Astrocyte of the hippocampus (primary cell): ENCODE measurements at places on chromosomes 11 and 22.

GRCh38 chr22:20206709-20207215 lies 55.9 kb upstream of the CCDC188 start:
- no peak for DNase-seq

GRCh38 chr11:5007561-5007960 lies 12.9 kb downstream of the OR51L1 start:
- no peak for DNase-seq

- DNase-seq = no peak
Observed at GRCh38 chr11:128926437-128927107, 16.1 kb downstream of the TP53AIP1 start.

DNA sequence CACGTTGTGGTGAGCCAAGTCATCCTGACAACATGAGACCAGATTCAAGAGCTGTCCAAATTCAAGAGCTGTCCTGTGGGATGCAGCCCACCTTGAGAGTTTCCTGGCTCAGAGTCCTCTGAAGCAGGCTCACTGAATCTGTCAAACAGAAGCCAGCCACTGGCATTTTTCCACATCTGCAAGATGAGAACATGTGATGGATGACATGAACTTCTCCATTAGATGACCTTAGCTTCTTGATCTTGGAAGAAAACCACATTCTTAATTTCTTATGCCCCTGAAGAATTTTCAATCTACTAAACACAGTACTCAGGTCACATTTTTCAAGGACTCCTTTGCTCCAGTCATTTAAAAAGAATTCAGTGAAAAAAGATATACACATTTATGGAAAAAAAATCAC lies 291.0 kb downstream of the GUCY1A2 start:
- no peak for DNase-seq

DNA sequence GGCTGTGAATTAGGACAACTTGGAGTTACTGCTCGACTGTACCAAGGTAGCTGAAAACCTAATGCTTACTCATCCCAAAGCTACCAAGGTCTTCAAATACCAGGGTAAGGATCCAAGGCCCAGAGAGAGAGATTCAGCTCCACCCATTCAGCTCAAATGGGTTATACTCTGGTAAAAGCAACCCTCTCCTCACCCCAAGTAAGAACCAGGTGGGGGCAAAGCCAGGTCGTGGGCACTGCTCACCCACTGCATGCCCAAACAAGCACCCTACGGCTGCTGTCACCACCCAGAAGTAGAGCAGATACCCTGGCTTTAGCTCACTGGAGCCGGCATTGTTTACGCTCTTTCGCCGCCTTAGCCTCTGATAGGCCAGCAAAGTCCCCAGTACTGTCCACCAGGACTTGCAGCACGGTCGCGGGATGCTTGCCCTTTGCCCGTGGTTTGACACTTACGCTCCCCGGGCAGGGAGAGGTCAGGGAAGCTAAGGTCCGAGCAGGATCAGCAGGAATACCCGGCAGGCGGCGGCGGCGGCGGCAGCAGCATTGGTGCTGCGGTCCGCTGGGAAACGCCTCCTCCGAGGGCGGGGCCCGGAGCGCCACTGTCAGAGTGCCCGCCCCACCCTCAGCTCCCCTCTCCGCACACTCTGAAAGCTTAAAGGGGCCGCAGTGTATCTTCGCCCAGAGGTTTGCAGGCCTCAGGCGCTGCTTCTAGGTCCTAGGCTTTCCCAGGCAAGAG lies 19.6 kb downstream of the CKAP5 start:
- peak; percentile 93 for DNase-seq

- DNase-seq = no peak
Observed at GRCh38 chr11:94297985-94298576, 6.3 kb upstream of the IZUMO1R start.

DNA sequence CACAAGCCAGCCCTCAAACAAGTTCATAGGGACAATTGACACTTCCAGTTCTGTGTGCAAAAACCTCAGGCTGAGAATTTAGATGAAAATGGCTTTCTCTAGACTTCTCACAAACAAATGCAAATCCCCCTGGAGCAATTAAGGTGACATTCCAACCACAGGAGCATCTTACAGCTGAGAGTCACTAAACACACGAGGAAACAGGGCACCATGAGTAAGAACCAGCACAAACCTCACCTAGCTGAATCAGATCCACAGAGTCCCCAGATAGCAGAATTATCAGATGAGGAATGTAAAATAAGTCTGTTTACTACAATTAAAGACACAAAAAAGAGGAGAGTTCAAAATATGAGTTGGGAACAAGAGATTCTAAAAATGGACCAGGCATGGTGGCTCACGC lies 51.5 kb downstream of the RTL6 start:
- DNase-seq = no peak

GRCh38 chr22:17581631-17582030 lies 18.3 kb downstream of the SLC25A18 start:
- no peak for DNase-seq

DNA sequence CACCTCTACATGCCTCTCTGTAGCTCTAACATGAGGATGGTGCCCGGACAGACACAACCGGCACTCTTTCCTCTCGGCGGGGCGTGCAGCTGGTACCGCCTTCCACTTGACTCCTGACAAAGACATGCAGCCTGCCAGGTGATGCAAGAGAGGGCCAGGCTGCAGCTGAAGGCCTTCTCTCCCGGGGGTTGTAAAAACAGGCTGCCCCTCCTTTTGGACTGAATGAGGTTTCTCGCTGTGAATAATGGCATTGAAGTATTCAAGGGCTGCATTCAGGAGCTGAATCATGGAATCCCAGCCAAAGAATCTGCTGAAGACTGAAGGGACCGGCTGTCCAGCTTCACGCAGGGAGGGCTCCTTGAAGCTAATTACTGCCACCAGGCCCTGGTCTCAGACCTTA lies 110.9 kb downstream of the GALNT18 start:
- DNase-seq = peak; percentile 89

DNA sequence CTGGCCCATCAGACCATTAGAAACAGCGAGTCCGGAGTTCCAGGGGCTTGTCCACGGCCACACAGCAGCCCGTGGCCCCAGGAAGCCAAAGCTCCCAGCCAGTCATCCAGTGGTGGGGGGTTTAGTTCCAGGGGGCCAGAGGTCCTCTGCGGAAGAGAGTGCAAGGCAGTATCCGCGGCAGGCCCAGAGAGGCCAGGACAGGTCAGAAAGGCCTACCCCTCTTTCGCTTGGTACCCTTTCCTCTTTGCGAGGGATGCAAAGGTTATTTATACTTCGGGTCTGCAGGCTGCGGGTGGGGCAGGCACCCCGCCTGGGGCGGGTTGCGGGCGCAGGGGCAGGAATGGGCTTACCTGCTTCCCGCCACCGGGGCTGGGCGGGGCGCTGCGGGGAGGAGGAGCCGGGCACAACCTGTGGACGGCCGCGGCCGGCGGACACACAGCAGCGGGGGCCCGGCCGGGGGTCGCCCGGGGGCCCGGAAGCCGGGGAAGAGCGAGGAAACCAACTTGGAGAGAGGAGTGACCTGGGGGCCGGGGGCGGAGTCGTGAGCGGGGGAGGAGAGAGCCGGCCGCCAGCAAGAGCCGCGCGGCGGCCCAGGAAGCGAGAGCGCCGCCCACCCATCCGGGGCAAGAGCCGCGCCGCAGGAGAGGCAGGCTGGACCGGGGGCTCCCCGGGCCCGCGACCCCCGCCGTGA lies at the start of gene SH3BP1:
SH3BP1 (plus strand) TSS at position 600 of the 691 bp plus-strand sequence. CDS start 119 bp downstream, outside the sequence.
- DNase-seq = peak; percentile 62

- DNase-seq = peak; percentile 86
Observed at GRCh38 chr11:353179-353873, 16.0 kb upstream of the B4GALNT4 start.

DNA sequence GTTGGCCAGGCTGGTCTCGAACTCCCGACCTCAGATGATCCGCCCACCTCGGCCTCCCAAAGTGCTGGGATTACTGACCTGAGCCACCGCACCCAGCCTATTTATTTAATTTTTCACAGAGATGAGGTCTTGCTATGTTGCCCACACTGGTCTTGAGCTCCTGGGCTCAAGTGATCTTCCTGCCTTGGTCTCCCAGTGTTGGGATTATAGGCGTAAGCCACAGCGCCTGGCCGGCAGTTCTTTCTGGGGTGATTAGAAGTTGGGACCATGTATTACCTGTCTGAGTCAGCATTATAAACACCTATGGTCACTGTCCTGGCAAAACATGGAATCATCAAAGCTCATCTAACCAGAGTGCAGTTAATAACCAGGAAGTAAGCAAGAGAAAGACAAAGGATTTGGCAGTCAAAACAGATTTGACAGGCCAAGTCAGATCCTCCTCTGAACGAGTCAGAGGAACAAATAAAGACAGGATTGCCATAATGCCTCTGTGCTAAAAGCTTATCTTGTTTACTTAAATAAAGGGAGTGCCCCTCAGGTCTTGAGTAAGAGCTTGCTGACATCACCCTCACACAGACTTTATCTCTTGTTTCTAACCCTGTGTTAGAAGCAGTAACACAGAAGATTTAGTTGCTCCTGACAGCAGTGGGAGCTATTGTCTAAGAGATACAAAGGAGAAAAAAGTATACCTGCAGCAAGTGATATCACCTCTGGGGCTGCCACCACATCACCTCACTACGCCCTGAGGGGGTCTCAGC lies 3.7 kb downstream of the SERPIND1 start:
- peak; percentile 44 for DNase-seq

DNA sequence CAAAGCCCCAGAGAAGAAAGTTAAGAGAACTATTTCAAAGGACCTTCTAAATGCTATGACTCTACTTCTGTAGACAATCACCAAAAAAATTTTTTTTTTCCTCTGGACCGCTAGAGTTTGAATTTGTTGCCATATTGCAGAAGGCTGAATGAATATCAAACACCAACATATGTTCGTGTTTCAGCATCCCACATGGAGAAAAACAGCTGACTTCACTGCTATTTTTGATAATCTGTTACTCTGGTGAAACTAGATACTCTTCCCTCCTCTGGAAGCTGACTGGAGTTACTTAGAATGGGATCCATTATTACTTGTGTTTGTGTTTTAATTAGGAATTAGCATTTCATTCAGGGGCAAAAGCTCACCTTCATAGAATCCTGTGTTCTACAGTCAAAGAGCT lies 447.0 kb downstream of the AASDHPPT start:
- DNase-seq = no peak

DNA sequence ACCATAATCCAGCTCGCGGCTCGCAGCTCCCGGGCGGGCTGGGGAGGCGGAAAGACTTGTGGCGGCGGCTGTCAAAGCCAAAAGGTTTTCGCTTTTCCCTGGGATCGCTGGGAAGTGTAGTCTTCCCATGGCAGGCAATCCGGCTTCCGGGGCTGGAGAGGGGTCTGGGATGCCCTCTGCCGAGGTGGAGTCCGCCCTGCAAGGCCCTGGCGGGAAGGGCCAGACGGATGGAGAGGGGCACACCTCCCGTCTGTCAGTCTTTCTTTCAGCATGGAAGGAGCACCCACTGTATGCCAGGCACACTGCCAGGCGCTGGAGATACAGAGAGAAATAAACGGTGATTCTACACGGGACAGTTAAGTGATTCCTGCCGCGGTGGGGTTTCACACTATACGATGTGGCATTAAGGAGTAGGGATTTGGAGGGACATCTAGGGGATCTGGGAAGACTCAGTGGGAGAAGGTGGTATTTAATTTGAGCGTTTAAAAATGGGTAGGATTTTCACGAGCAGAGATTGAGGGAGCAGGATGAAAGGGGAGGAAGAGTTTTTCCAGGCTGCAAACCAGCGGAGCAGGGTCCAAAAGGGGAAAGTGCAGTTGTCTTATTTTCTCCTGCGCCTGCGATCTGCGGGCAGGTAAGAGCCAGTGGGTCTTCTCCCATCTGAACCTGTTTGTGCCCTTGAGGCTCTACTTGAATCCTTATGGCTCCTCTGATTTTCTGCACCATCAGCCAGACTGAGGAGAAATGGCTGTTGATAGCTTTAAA lies at the start of gene BACE1:
BACE1 (minus strand) TSS at position 60 of the 765 bp plus-strand sequence. CDS start 461 bp downstream, outside the sequence.
- DNase-seq = peak; percentile 94

GRCh38 chr11:68583041-68583446 lies 101.3 kb upstream of the GAL start:
- DNase-seq = peak; percentile 27

DNA sequence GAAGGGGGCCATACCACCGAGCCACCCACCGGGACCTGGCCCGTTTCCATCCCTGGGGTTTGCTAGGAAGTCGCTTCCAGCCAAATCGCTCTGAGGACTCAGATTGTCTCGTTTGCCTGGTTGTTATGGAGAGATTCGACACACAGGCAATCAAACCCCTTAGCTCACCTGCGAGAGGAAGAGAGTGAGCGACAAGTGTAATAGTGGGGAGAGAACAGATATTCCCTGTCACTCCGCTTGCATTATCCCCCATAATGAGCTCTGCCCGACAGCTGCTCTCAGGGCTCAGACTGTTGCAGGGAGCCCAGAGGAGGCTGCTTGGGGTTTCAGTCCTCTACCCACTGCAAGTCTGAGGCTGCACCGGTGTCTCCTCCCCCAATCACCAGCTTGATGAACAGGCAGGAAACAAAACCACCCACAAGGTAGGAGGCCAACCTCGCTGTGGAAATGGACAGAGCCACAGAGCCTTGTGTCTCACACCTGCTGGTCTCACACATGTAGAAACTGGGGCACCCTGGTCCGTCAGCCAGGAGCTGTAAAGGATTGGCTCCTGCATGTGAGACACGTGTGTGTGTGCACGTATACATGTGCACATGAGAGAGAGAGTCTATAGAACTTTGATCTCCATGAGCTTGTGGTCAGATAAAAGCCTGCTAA lies 351.1 kb downstream of the BUD13 start:
- no peak for DNase-seq

DNA sequence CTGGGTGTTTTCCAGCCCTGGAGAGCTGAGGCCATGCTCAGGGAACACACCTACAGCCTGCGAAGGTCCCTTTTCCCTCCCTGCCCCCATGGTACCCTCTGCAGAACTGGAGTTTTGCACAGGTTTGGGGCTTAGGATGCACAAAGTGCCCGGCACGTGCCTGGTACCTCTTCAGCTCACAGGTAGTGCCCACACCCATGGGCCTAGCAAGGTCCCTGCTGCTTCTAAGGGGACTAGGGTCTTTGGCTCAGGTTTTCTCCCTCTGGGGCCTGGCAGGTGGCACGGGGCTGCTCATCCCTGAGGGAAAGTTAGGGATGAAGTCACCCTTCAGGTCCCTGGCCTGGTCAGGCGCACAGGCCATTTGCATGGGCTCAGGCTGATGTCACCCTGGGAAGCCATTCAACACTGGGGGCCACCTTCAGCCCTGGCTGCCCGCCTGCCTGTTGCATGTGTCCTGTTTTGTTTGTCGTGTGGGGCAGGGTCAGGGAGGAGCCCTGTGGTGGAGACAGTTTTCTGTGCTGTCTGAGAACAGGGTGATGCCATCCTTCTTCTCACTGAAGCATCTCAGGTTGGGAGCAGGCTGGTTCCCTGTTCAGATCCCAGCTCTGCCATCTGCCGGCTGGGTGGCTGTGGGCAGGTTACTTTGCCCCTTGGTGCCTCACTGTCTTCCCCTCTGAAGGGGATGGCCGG lies 68.3 kb upstream of the CRYBB3 start:
- no peak for DNase-seq
